ENCODE measurements at places on chromosomes 5 and 9.

- DNase-seq, result no peak
These were observed 3.9 kb downstream of the FLT4 start for GRCh38 chr5:180645274-180646204.

DNA sequence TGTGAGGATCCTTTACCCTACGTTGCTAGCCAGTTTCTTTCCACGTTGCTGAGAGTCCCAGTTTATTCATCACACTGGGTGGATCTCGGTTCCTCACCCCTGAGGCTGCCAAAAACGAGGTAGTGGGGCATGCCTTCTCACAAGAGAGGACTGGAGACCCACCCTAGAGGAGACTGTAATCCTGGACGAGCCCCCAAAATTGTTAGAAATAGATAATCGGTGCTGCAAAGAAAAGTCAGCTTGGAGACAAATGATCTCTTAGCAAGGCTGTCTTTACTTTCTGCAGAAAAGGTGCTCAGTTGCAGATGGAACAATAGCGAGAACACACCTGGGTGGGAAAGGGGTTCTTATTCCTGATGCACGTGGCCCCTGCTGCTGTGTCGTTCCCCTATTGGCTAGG, 101.8 kb downstream of the TMEM167A start:
- no peak for DNase-seq

DNA sequence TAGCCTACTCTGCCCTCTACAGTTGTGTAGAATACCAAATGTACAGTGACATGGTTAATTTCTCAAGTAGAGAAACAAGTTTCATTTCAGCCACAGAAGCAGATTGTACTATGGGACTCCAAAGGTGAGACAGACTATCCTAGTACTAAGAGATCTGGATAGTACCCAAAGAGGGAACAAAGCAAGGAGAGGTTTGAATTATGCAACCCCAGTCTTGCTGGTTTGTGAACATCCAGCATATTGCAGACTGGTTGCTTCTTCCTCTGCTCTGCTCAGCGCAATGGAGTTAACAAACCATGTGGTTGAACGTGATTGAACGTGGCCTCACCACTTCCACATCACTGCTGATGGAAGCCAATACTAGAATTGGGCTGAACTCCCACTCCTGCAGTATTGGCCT, 43.3 kb upstream of the ALDOB start:
- no peak for DNase-seq

- no peak for DNase-seq
These were observed 2.9 kb upstream of the SEPTIN8 start for GRCh38 chr5:132779961-132780360.

DNA sequence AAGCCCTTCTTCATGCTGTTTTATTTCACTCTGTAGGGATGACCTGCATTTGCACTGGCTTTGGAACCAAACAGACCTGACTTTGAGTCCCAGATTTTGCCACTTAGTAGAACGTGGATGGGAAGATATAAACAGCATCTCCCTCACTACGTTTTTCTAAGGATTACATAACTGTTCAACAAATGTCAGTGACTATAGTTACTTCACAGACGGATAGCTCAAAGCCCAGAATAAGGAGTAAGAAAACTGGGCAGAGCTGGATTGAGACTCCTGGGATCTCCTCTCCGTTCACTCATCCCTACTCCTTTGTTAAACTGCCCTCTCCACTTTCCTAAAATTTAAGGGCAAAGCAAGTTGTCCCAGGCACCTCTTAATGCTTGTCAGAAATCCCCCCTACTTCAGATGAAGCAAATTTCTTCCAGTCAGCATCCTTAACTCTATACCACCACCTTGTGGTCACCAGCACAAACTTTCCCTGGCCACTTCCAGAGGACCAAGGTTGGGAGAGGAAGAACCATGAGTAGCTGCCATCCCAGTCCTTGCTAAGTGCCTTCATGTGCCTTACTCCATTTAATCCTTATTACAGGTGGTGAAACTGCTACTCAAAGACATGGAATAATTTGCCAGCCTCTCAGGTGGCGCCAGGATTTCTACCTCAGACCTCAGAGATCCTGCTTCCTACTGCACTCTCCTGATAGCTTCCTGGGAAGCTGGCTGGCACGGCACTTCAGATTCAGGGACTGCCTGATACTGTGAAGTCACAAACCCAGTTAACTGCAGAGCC, 38.4 kb downstream of the EGR1 start:
- DNase-seq, result no peak
